Cardiac fibroblast (primary cell): ENCODE measurements at places on chromosomes 5 and 9.

- DNase-seq: peak; percentile 65
Observed at GRCh38 chr9:107881626-107882300, 392.2 kb upstream of the KLF4 start.

DNA sequence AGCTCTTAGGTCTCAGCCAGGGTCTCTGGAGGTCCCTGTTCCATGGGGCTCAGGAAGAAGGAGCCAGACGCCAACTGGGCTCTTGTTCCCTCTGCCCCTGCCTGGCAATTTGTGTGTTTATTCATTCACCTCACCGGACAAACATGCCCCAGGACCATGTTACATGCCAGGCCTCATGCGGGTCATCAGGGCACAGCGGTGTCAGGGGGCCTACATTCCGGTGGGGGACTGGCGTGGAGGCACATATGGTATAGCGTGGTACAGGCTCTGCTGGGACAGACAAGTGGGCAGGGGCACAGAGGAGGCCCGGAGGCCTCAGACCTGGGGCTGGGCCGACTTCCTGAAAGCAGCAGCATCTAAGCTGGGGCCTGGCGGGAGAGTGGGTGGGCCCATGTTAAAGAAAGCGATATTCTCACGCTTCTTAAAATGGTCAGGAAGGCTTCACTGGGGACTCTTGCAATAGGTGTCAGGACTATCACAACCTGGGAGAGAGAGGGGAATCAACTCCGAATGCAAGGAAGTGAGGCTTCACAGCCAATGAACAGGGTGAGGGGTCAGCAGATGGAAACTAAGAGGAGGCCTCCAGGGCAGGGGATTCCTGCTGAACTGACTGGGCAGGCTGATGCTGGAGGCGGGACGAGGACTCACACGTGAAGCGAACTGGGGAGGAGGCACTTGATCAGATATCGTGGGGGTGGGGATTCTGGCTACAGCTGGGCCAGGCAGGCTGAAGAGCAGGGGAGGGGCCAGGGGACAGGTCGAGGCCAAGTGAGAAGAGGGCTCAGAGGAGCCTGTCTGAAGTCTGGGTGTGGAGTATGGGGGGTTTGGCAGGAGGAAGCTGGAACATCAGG, 41.9 kb downstream of the NCS1 start:
- peak; percentile 51 for DNase-seq

GRCh38 chr9:28976250-28976649, 1403.0 kb upstream of the C9orf72 start:
- no peak for DNase-seq

- no peak for DNase-seq
Observed at GRCh38 chr5:51734677-51735076, 351.4 kb downstream of the ISL1 start.

DNA sequence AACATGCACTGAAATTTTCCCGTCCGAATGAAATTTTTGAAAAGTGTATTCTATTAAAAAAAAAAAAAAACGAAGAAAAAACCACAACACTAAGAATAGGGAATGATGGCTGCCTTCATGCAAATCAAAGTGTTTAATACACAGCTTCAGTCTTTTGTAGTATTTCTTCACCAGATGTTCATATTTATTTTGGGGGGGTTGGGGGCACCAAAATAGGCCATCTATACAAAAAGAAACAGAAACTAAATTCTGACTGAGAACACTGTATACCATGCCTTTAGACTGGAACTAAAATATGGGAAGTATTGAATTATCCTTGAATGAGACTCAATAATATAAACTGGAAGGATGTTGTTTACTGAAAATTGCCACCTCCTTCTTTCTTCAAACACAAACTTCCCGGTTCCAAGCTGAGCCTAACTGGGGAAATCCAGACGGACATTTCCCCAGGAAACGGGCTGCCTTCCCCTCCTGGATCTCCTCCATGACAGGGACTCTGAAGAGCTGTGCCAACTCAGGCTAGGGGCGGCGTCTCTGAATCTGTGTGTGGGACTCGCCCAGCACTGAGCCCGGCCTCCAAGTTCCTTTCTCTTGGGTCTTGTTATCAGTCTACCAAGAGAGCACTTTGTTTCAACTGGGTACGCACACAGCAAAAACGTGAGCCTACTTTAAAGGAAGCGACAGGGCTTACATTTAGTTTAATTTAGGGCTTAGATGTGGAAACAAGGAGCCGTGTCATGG, 511.3 kb upstream of the ADAMTS16 start:
- DNase-seq: no peak

GRCh38 chr5:172371684-172372083, 82.6 kb downstream of the SH3PXD2B start:
- no peak for DNase-seq

DNA sequence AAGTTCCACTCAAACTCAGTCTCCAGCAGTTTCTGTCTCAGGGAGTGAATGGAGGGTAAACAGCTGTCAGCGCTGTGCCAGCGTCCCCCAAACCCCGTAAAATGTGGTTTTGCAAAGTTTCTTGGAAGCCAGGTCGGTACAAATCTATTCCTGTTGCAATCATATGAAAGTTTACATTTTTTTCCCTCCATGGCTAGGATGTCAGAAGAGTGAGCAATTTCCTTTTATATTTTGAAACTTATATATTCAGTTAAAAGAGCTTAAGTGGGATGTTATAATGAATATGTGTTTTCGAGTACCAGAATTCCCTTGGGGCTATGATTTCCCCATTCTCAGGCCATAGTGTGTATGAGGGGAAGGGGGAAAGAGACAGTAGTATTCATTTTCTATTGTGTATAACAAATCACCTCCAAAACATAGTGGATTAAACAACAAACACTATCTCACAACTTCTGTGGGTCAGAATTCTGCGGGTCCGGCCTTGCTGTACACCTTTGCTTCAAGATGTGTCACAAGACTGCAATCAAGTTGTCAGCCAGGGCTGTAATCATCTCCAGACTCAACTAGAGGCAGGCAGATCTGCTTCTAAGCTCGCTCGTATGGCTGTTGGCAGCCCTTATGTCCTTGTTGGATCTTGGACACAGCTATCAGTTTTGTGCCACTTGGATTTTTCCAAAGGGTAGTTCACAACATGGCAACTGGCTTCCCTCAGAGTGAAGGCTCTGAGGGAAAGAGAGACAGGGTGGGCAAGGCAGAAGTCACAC, 107.4 kb downstream of the SNX18 start:
- peak; percentile 78 for DNase-seq

DNA sequence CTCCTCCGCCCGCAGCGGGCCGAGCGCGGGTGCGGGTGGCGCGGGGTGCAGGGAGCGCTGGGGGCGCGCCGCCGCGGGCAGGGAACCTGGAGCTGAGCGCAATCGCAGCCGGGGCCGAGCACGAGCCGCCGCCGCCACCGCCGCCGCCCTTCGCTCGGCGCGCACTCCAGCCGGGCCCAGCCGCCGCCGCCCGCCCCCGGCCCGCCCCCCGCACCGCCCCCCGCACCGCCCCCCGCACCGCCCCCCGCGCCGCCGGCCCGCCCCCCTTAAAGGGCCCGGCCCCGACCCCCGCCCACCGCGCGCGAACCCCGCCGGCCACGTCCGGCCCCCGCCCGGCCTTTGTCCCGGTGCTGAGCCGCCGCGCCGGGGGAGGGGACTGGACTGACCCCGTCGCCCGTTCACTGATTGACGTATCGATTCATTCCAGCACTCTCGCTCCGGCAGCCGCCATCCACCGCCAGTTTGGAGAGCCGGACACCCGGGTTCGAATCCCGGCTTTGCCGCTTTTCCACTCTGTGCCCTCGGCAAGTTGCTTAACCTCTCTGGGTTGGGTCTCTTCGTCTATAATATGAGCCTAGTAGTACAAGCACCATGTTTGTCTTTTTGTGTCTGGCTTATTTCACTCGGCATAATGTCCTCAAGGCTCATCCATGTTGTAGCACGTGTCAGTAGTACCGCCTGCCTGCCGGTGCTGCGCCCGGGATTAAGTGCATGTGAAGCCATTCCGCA, at the start of gene SH3PXD2B:
Gene SH3PXD2B, minus strand, starts transcription at position 168 of the 729 bp plus-strand sequence. CDS start 173 bp downstream, outside the sequence.
- peak; percentile 70 for DNase-seq

- peak; percentile 69 for DNase-seq
Observed at GRCh38 chr9:33924978-33925797, 108.2 kb downstream of the UBE2R2 start.

DNA sequence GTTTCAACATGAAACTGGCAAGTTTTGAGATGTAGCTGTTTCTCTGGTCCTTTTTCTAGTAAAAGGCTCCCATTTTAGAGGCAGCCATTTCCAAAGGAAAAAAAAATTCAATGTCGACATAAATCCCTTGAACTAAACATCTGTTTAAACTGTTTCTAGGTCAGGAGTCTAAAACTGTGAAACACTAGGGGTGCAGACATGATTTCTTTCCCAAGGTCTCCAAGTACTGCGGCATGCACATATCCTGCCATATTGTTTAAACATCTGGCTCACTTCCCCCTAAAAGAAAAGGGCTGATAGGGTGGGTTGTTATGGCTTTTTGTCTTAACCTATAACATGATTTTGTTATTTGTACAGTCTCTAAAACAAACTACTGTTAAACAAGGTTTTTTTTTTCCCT, 51.1 kb downstream of the NFIB start:
- no peak for DNase-seq

DNA sequence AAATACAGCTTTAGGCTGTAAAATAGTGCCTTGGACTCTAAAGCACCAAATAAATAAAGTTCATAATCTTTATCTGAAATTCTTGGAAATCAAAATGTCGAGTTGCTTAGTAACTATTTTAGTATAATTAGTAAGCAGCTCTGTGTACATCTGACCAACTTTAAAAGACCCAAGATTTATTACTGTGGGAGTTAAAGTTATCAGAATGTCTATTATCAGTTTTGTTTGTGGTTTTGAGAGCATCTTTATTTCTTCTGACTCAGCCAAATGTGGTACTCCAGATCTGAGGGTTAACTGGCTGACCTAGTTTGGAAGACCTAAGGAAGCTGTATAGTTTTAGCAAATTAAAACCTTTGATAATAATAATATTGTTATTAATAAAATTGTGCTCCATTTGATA, 81.2 kb downstream of the PRLR start:
- no peak for DNase-seq

DNA sequence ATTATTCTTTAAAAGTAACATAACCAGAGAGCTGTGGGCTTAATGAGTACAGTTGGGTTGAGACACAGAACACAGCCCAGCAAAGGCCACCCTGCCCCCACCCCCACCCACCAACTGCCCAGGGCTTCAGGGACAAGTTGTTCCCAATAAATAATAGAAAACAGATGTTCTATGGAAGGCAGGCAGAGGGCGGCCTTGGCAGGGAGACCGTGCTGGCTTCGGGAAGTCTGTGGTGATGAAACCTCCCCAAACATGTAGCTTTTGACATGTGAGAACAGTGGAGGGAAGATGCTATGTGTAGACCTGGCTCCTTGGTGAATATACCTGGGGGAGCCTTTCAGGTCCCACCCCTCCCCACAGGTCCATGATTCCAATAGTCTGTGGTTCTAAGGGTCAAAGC, 10.0 kb downstream of the TRAF1 start:
- DNase-seq: peak; percentile 89

- DNase-seq: no peak
Observed at GRCh38 chr9:108259917-108260675, 595.7 kb downstream of the ACTL7B start.

DNA sequence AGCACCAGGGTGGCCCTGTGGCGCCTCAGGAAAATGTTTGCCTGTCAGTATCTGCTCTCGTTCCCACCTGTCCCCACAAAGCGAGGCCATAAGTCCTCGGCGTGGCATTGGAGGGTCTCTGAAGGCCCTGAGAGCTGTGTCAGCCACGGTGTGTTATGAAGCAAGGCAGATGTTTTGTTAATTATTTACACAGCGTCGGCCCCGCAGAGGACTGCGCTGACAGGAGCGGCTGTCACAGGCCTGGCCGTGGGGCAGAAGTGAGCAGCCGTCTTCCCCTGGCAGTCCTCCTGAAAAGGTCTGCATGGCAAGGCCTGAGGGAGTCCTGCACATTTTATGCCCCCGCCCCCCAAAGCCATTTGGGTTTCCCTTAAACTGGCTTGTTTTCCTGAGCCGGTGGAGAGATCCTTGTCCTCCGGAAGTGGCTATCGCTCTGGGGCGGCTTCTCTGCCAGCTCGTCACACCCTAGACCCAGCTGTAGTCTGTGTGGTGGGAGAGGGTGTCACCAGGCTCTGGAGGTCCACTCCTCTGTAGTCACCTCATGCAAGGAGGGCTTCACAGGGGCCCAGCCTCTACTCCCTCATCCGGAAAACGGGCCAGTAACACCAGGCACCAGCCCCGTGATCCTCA, 6.2 kb downstream of the NEK6 start:
- no peak for DNase-seq

- DNase-seq: peak; percentile 61
Observed at GRCh38 chr5:15366676-15367391, 133.1 kb upstream of the FBXL7 start.

DNA sequence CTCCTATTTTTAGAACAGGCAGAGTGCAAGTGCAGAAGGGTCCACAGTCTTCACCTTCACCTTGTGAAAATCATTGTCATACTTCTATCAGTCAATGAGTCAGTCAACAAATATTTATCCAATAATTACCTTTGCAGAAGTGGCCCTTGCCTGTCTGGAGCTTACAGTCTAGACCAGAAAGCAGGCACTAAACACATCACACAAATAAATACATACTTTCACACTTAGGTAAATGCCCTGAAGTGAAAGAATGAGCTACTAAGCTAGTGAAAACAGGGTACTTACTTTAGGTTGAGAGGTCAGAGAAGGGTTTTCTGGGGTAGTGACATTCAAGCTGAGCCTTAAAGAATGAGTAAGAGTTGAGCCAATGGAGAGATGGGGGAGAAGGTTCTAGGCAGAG, 421.9 kb upstream of the ADAMTSL1 start:
- no peak for DNase-seq

- DNase-seq: no peak
Observed at GRCh38 chr9:38346811-38347210, 45.7 kb upstream of the ALDH1B1 start.

DNA sequence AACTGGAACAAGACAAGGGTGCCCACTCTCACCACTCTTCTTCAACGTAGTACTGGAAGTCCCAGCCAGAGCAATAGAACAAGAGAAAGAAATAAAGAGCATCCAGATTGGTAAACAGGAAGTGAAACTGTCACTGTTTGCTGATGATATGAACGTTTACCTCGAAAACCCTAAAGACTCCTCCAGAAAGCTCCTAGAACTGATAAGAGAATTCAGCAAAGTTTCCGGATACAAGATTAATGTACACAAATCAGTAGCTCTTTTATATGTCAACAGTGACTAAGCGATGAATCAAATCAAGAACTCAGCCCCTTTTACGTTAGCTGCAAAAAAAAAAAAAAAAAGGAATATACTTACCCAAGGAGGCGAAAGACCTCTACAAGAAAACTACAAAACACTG, 306.6 kb downstream of the PLK2 start:
- peak; percentile 37 for DNase-seq

GRCh38 chr9:125932012-125932411, 184.8 kb downstream of the PBX3 start:
- DNase-seq: peak; percentile 96

DNA sequence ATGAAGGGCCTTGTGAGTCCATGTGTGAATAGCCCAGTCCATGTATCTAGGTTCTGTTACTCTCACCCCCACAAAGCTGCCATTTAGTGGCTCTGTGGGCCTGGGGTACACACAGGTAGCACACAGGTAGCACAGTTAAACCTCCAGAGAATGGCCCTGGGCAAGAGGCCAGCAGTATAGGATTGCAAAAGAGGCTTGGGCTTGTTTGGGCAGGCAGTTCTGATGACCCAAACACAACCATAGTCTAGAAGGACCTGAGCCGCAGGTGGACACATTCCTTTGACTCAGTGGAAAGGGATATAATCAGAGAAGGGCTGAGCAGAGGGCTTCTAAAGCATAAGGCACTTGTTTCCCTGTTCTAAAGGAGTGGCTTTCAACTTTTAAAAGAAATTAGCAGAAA, 326.8 kb upstream of the SGCD start:
- DNase-seq: no peak
